Activated T-helper 17 cell treated with anti-CD3 and anti-CD28 coated beads, Interleukin-2, amount 50 U/mL, for 72 hours (primary cell): ENCODE measurements at places on chromosomes 11 and 22. TPM values are rescaled to one million over a fixed set of nuclear protein-coding genes. Genes with fewer than 3 reads are reported as not detected.

- no peak for ATAC-seq
Observed at GRCh38 chr11:120180551-120181232, 30.1 kb upstream of the OAF start.

- no peak for ATAC-seq
Observed at GRCh38 chr22:35074583-35074982, 8.6 kb downstream of the ISX start.

The RIMBP3C gene
- total RNA-seq: 0.19 TPM

- ATAC-seq: no peak
Observed at GRCh38 chr11:33072465-33072864, 33.1 kb downstream of the TCP11L1 start.

The SYCE3 gene
- total RNA-seq: 0.65 TPM

DNA sequence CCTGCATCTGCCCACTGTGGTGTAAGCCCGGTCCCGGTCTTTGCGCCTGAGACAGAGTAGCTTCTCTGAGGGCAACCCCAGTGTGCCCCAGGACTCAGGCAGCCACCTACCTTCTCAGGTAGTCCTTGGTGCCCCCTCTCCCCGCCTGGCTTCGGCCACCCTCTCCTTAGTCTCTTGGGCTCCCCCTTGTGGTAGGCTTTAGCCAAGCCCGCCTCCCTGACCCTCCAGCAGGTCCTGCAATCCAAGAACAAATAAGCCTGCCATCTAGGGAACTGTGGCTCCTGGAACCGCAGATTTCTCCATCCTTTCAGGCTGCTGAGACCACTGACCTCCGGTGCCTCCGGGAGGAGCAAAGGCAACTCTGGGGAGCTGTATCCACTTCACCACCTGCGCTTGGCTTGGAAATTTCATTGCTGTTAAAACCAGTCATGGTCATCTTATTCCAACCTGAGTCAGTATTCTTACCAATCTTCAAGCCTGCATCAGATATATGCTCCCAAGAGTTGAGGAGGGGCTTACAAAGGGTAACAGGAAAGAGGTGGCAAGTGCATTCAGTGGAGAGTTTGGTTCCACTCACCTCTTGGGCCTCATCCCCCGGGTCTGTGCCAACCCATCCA lies 52.8 kb upstream of the TENM4 start:
- ATAC-seq: peak; percentile 38

The MFRP gene
- not detected for total RNA-seq

- no peak for ATAC-seq
Observed at GRCh38 chr22:40193429-40194421, 16.0 kb downstream of the TNRC6B start.

DNA sequence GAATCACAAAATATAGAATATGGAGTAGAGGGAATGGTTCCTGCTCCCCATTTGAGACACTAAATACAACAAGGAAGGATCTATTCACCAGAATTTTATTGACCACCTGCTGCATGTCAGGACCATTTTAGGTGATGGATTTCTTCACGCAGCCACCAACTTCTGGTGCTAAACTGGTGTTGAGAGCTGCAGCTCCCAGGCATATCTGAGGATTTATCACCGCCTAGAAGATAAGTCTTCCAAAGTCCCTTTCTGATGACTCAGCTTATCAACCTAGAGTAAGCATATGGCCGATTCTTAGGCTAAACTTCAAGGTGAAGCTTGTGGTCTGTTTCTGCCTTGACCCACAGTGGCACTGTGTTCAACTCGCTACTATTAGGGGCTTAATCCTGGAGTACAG lies 6.7 kb downstream of the DDI1 start:
- no peak for ATAC-seq

The MS4A4E gene
- not detected for total RNA-seq

The TMEM121B gene
- total RNA-seq: 0.08 TPM

GRCh38 chr22:42704896-42705295 lies 15.8 kb downstream of the A4GALT start:
- ATAC-seq: no peak

The PDE2A gene
- total RNA-seq: 3.6 TPM

GRCh38 chr22:23521441-23522113 lies 58.5 kb downstream of the IGLL1 start:
- ATAC-seq: peak; percentile 97

DNA sequence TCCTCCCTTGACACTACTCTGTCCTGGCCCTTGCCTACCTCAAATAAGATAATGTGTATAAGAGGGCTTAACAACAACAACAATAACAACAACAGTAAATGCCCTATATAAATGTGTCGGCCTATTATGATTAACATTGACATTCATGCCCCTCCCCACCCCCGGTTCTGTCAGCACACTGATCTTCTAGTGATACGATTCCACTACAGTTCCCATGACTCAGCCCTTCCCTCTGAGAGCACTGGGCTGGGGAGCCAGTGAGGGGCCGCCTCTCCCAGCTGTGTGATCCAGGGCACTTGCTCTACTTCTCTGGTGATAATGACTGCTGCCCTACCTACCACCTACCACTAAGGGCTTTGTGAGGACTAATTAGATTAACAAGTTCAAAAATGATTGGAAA lies 92.2 kb upstream of the PHOX2A start:
- ATAC-seq: peak; percentile 28

DNA sequence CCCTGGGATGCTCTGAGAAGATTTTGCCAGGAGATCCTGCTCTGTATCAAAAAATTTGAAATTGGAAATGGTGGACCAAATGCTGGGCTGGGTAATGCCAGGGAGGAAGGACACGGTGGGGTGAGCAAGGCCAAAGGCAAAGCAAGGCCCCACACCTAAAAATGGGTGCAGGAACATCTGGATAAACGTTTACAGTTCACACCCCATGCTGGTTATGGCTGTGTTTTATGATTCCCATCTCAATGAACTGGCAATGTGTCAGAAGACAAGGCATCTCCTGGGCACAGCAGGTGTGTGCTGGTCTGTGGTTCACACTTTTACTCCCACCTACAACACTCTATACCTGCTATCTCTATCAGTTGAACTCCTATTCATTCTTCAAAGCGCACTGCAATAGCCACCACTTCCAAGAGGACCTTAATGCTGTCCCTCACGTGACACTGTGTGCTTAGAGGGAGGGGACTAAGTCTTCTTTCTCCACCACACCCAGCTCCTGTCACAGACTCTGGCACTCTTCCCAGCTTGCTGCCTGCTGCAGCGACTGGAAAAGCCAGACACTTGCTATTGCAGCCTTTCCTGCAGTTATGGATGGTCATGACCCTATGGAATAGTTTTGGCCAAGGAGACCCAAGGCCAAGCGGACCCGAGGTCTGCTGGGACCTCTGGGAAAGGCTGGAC lies 277.5 kb downstream of the CTTN start:
- ATAC-seq: no peak

GRCh38 chr11:127395034-127395433 lies 394.5 kb upstream of the KIRREL3 start:
- no peak for ATAC-seq

- ATAC-seq: no peak
Observed at GRCh38 chr11:32387411-32387810, 47.9 kb downstream of the WT1 start.

- no peak for ATAC-seq
Observed at GRCh38 chr22:50059881-50060262, 1.8 kb upstream of the TTLL8 start.

DNA sequence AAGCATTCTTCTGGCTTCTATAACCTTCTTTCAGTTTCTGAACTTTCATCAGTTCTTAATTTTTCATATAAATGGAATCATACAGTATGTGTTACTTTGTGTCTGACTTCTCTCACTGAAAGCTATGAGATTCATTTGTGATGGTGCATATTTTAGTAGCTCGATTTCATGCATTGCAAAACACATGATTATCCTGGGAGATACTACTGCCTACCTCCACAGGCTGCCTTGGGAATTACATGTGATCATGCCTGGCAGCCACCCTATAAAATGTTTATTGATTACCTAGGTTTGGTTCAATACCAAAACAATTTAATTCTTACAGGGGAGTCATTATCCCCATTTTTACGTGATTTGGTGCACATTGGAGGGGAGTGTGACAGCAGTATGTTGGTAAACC lies 34.1 kb upstream of the PAK1 start:
- no peak for ATAC-seq

DNA sequence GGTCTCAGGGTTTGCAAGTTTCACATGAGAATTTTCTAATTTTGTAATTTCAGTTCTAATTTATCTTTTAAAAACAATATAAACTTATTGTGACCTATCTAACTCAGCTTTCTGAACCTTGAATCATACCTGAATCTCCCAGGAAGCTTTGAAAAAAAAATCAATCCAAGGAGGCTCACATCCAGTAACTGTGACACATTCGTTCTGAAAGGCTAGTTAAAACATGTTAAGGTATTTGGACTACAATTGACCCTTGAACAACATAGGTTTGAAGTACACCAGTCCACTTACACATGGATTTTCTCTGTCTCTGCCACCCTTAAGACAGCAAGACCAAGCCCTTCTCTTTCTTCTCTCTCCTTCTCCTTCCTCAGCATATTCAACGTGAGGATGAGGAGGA lies 40.0 kb downstream of the DDI1 start:
- ATAC-seq: no peak

The SLC22A12 gene
- total RNA-seq: not detected

GRCh38 chr11:14641801-14642200 lies 1.8 kb upstream of the PDE3B start:
- ATAC-seq: no peak

DNA sequence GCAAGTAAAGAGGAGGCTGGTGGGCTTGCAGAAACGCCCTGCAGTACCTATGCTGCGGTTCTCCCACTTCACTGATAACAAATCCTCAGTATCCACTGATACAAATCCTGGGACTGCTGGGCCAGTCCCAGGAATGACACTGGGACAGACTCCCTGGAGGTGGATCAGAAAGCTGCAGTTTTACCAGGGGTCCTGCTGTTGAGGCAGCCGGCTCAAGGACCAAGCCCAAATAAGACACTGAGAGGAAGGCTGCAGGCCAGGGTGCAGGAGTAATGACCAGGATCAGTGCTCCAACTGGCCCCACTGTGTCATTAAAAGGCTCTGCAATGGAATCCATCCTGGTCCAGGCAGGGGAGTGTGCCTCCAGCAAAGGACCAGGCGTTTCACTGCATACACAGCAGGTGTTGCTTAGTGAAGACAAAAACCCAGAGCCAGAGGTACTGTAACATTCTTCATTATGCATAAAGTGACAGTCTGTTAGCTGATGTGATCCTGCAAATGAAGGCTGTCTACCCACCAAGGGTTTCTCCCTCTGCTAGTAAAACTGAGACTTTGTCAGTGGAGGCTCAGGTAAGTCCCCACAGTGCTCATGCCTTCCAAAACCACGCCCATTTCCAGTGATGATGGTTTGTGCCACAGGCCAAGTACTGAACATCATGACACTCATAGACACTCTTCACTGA lies 1.4 kb upstream of the C22orf39 start:
- ATAC-seq: peak; percentile 86

The OR8B2 gene
- total RNA-seq: not detected

The RAB1B gene
- total RNA-seq: 178 TPM

The OR5AL1 gene
- not detected for total RNA-seq

- no peak for ATAC-seq
Observed at GRCh38 chr11:125170001-125170509, 5.5 kb downstream of the PKNOX2 start.

- ATAC-seq: no peak
Observed at GRCh38 chr11:44507896-44508445, 57.5 kb upstream of the CD82 start.

The KCNQ1OT1 gene
- 0.24 TPM for total RNA-seq

The KRTAP5-10 gene
- not detected for total RNA-seq

The OR51B5 gene
- total RNA-seq: 0.50 TPM

DNA sequence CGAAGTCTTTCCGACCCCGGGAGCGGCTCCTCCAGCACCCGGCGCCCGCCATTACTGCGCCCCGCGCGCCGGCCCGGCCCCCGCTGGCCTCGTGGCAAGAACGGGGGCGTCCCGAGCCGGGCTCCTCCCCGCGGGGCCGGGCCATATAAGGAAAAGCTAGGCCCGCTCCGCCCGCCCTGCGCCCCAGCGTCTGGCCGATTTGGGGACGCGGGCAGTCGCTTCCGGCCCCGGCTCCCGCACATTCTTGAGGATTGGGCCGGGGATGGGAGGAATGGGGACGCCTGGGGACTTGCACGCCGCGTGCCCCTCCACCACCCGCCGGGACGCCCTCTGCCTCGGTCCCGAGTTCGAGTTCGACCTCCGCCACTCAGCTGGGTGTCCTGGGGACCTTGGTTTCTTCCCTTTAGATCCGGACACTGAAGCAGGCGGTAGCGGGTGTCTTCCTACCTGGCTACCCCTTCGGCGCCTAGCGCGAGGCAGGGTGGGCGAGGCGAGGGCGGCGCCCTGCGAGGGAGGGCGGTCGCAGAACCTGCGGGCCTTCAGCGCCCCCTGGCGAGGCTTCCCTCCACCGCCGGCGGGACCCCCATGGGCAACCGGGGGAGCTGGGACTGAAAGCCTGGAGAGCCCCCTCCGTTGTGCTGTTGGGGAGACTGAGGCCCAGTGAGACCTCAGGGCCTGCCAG lies 3.8 kb downstream of the SMTN start:
- peak; percentile 87 for ATAC-seq

- no peak for ATAC-seq
Observed at GRCh38 chr22:37146051-37146385, 3.7 kb downstream of the IL2RB start.

- no peak for ATAC-seq
Observed at GRCh38 chr11:75938543-75938942, 123.5 kb downstream of the UVRAG start.

DNA sequence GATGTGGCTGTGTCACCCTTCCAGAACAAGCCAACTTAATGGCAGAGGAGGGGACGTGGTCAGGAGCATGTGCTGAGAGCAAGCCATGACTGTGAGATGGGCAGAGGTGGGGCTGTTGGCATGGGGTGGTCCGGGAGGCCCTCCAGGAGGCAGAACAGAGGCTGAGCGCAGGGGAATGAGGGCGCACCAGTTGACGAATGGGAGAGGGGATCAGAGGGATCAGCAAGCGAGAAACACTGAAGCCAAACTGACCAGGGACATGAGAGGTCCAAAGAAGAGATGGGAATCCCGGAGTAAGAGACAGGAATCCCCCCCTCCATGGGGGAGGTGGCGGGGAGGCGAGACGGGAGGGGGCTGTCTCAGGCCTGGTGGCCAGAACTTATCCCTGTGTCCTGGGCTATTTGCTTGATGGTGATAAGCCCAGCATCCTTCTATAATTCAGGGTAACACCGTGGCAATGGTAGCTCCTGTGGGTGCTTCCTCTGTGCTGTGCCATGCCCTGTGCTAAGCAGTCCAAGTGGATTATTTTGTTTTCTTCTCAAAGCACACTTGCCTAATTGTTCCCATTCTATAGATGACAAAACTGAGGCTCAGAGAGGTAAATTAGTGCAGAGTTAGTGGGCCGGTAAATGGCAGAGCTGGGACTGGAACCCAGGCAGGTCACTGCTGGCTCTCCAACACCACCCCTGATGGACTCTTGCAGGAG lies 83.4 kb upstream of the SHISAL1 start:
- no peak for ATAC-seq

GRCh38 chr22:49523374-49524008 lies 304.2 kb downstream of the BRD1 start:
- no peak for ATAC-seq

DNA sequence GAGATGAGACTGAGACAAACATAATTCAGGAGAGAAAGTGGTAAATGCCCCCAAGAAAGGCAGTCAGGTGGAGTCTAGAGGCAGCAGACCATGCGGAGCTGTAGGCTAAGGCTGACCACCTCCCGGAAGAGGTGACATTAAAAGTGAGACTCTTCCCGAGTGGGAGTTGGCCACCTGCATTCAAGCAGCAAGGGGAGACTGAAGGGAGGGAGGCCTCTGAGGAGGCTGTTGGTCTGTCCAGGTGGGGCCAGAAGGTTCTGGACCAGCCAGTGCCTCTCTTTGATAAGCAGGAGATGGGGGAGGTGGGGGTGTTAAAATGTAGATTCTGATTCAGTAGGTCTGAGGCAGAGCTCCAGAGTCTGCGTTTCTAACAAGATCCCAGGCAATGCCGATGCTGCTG lies 37.5 kb downstream of the CD6 start:
- no peak for ATAC-seq

GRCh38 chr11:11346303-11346702 lies 6.7 kb downstream of the CSNK2A3 start:
- ATAC-seq: no peak
